Activated T-cell treated with anti-CD3 and anti-CD28 coated beads, Interleukin-2, amount 50 U/mL, for 48 hours (primary cell): ENCODE measurements at places on chromosomes 12 and 14.

- no peak for DNase-seq
These were observed 174.5 kb downstream of the DACT1 start for GRCh38 chr14:58812050-58812910.

DNA sequence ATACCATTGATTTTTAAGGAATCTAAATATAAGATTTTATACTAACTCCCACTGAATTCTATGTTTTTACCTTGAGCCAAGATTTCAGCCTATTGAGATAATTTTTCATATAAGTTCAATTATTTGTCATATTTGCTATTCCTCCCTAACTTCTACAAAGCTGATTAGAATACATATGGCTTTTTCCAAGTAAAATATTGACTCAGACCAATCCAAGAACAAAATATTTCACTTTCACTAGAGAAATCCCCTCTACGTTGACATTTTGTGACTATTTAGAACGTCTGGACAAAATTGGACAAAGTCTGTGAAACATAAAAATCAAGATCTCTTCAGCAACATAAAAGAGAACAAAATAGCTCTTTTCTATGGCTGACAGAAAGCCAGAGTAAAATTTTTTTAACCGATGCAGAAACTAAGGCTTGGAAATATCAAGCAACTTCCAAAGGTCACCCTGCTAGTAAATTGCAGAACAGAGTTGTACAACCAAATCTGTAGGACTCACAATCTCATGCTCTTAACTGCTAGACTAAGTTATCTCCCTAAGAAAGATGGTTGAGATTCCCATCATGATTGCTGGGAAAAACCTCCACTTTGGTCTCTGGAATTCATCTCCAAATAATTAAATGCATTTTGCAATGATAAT lies 118.0 kb downstream of the GARIN6 start:
- no peak for DNase-seq

DNA sequence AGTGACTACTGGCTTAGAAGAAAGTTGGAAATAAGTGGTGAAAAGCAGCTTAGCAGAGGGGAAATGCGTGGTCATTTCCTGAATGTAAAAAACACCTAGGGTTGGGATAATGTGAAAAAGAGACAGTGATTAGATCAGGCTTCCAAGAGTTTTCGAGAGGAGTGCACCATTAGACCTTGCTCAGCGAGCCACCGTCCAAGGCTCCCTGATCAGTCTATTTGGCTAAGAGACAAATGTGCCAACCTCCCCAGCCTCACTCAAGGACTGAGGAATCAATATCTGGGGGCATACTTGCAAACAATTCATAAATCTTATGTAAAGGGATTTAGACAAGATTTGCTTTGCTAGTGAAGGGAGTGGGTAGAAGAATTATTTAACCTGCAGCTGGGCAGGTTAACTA lies 594.5 kb downstream of the NRXN3 start:
- no peak for DNase-seq

- peak; percentile 11 for DNase-seq
These were observed 7.5 kb upstream of the ZFP36L1 start for GRCh38 chr14:68800390-68800789.

DNA sequence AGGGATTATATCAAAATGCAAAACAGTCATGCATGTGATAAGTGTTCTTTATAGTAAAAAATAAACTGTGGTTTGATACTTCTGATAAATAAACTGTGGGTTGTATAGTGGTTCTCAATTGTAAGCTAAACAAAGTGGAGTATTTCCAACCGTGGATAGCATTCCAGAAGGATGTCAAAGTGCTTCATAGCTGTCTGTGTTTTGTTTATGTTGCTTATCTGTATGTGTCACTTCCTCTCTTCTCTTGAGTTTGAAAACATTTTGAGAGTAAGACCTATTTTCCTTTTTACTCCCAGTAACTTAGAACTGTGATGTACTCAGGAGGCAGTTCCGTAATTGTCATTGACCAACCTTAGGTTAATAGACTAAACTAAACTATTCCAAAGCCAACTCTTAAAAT lies 415.8 kb downstream of the TMTC2 start:
- no peak for DNase-seq

DNA sequence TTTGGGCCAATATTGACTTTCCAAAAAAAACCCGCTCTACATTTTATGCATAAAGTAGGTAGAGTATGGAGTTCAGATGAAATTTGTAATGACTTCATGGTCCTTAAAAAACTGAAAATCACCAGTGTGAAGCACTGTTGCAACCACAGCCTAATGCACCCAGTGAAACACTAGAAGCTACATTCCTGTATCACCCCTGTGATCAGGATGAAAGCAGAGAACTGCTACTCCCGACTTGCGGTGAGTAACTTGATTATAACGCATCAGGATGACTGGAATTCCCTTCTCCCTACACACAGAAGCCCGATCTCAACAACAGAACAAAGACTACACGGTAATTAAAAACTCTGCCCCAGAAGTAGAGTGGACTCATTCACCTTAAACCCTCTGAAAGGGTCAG lies 33.8 kb downstream of the SPTB start:
- DNase-seq, result no peak

GRCh38 chr12:48032597-48032996 lies 28.3 kb upstream of the COL2A1 start:
- no peak for DNase-seq

DNA sequence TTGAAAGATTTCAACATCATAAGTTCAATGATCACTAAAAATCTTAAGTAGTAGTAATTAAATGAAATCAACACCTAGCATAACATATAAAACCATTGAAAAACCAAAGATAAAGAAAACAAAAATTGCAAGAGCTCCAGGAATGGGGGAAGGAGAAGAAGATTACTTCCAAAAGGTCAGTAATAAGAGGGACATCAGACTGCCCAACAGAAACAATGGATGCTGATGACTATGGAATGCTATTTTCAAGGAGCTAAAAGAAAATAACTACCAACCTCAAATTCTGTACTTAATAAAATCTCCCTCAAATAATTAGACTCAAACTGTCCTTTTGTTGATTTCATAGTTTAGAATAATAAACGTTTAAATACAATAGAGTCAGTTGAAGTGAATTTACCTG lies 314.5 kb upstream of the LMO3 start:
- DNase-seq, result no peak

- no peak for DNase-seq
These were observed 401.3 kb downstream of the DIO2 start for GRCh38 chr14:79809849-79810612.

DNA sequence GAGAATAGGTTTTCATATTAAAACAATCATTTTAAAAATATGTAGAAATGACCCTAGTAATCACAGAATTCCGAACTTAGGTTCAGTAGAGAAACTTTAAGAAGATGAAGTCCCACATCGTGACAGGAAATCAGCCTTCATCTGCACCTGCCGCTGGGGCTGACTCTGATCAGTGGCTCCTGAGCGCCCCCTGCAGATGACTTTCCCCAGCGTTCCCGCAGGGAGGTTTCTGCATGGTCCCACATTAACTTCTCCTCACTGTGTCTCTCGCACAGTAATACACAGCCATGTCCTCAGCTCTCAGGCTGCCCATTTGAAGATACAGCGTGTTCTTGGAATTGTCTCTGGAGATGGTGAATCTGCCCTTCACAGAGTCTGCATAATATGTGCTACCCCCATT lies 1131.1 kb downstream of the TMEM121 start:
- peak; percentile 75 for DNase-seq

DNA sequence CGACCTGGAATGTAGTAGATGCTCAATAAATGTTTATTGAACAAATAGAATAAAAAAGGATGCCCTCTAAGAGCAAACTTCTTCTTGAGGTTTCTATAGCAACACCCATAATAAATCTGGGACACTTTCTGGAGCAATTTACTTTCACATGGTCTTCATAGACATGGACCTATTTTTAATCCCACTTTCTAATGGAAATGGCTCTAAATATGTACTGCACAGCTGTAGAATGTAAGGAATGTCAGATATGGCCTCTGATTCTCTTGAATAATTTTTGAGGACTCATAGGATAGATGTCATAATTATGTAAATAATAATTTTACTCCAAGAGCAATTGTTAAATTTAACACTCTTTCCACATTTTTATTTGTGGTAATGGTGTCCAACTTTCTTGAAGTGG lies 133.5 kb upstream of the DAAM1 start:
- no peak for DNase-seq

- DNase-seq, result no peak
These were observed 36.1 kb upstream of the ITPR2 start for GRCh38 chr12:26869104-26869494.

GRCh38 chr12:85955127-85955526 lies 81.0 kb downstream of the NTS start:
- DNase-seq, result no peak

DNA sequence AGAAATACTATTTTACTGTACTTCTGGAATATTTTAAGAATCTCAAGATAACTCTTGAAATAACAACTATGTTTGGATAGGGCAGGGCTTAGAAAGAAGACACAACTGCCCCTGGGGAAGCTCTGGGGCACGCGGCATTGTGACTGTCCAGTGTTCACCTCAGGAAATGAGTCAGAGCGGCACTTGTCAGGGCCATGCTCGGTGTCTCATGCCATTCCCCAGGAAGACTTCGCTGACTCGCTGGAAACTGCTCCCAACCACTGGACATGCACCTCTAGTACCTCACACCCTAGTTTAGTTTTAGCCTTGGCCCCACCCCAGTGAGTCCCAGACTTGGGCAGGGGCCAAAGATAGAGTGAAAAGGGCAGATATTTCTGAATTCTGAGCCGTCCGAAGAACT lies 192.0 kb downstream of the TTC7B start:
- no peak for DNase-seq

DNA sequence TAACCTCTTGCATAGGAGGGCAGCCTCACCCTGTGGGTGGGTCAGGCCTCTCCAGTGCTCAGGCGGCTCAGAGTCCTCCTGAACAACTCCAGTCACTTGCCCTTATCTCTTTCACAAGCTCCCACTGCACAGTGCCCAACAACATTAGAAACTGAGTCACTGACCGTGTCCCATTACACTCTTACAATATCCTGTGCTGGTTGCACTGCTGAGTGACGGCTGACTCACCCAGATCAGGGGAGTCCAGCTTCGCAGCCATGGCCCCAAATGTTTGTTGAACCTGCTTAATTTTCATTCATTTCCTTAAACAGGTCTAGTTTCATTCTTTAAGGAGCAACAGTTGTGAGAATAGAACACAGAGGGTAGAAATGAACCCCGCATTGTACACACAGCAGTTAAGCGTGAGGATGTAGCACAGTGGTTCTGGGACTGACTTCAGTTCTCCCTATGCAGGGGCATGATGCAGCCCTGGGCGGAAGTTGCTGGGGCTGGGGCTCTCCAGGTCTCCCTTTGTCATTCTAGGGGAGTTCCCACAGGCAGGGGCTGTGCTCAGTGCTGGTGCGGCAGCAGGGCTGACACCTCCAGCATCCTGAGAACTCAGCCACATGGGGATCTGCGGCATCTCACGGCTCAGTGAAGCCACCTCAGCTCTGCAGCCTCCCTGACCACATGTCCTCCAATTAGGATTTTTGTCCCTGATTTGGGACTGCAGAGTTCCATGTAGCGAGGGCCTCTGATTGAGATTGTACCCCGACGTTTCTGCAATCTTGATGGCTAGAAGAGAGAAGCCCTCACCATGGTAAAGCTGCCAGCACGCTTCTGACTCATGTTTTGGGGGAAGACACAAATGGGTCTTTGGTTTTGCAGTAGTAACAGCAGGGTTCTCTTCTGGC lies 16.1 kb downstream of the GPR68 start:
- DNase-seq, result peak; percentile 91

DNA sequence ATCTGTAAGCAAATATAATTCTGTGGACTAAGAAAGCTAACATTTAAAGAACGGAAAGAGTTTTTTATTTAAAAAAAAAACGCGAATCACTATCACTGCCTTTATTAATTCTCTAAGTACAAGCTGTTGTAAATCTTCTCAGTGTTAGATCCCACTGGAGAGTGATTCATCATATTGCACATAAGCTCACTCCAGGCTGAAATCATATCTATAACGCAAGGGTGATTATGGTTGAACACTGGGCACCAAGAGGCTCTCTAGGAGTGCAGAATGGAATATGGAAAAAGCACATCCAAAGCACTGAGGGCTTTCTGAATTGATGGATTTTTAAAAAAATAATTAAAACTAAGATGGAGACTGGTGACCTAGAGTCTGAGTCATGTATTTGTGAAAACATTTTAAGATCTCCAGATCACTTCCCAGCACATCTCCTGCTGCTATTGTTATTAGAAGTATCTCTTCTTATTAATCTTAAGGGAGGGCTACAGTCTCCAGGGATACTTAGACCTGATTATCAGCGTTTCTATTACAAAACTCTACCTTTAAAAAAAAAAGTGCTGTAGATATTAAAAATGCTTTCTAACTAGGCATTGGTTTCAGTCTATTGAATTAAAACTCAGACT lies 1106.8 kb downstream of the AACS start:
- no peak for DNase-seq

GRCh38 chr12:92898755-92899154 lies 30.3 kb downstream of the EEA1 start:
- no peak for DNase-seq

GRCh38 chr14:76946753-76947077 lies 81.8 kb downstream of the IRF2BPL start:
- DNase-seq, result no peak

DNA sequence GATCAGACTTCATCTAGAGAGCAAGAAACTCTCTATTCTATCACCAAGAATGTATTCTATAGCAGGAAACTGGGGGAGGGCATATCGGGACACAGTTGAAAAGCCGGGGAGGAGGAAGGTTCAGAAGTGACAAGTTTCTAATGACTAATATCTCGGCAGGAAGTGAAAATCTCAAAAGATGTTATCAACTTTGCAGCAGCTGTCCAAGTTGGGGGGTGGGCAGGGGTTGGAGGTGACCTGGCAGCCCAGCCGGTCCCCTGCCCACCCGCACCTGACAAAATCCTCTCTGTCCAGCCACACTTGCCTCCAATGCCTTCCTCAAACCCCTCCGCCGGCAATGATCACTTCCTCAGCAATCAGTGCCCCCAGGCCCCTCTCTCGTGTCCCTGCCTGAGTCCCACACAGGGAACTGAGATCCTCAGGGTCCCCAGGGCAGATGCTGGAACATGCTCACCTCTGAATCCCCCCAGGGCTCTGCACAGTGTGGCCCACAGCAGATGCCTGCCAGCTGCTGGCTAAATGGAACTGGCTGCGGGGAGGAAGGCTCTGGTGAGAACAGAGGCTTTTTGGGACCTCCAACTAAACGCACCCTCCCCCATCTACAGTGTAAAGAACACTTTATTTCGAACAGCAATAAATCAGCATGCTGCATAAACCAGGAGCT lies 43.9 kb downstream of the CCDC88C start:
- DNase-seq, result peak; percentile 64

GRCh38 chr14:20302042-20302755 lies 3.6 kb downstream of the TTC5 start:
- no peak for DNase-seq

- DNase-seq, result no peak
These were observed 160.1 kb downstream of the PDZRN4 start for GRCh38 chr12:41348198-41348597.

DNA sequence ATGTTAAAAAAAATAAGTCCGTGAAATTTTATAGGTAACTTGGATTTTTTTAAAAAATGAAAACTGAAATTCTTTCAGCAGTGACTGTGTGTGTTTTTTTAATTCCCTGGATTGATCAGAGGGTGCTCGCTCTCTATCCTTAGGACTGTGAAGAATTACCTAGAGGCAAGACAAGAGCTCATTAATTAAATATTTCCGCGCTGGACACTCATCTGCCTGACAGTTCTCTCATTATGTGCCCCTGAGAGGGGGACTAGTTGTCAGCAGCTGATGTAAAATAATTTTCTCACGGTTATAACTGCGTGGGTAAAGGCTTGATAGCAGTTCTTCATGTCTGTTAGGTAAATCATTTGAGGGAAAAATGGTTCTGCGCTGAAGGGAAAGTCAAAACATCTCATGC lies 101.3 kb downstream of the PTCSC3 start:
- DNase-seq, result no peak

GRCh38 chr12:52221912-52222457 lies 11.1 kb upstream of the KRT7 start:
- DNase-seq, result peak; percentile 88

GRCh38 chr14:64208981-64209380 lies 85.2 kb downstream of the ESR2 start:
- DNase-seq, result no peak
